ENCODE measurements at places on chromosomes 1 and 21. TPM values are rescaled to one million over a fixed set of nuclear protein-coding genes. Genes with fewer than 3 reads are reported as not detected.
A peak's percentile ranks its signal among the peaks of the same experiment; 100 is the strongest.

DNA sequence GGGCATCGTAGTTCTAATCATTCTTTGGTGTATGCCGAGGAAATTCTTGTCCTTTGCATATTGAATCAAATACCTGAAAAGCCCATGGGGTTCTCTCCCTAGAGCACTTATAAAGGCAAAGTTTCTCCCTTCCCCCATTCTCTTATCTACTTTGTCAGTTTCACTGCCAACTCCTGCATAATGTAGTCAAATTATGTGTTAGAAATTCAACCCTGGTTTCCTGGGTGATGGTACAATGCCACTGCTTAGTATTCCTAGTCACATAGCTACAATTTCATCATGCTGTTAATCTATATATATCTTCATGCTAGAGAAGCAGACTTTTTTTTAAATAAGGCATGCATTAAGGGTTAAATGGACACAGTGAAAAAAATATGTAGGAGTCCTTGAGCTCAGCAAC lies 119.0 kb downstream of the PDE4B start:
- no peak for DNase-seq

GRCh38 chr1:118812555-118812954 lies 175.6 kb downstream of the TBX15 start:
- DNase-seq = no peak

DNA sequence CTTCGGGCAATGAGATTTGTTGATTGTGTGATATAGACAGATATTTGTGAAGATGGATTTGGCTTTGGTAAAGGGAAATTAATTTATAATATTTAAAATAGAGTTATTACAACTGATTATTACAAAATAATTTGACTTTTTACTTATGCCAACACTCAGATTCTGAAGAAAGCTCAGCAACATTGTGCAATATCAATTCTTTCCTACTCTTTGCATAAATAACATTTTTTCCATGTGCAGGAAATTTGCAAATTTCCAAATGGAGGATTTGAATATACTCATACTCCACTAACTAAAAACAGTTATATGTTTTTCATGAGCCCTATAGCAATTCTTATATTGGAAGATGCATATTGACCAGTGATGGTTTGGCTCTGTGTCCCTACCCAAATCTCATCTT lies 676.4 kb upstream of the ADAMTS5 start:
- DNase-seq = no peak

DNA sequence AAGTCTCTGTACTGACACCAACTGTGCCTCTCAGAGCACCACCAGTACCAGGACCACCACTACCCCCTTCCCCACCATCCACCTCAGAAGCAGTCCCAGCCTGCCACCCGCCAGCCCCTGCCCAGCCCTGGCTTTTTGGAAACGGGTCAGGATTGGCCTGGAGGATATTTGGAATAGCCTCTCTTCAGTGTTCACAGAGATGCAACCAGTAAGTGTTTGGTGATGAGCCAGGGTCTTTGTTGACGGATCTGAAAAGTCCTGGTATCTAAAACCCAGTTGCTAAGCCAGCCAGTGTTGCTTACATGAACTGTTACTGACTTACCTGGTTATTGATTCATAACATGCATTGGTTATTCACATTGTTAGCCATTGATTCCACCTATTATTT lies 1.1 kb downstream of the C1orf56 start:
- no peak for DNase-seq

GRCh38 chr1:112981426-112981825 lies 25.4 kb upstream of the SLC16A1 start:
- no peak for DNase-seq

GRCh38 chr1:109252893-109253802 lies 3.8 kb downstream of the CELSR2 start:
- peak; percentile 77 for DNase-seq

DNA sequence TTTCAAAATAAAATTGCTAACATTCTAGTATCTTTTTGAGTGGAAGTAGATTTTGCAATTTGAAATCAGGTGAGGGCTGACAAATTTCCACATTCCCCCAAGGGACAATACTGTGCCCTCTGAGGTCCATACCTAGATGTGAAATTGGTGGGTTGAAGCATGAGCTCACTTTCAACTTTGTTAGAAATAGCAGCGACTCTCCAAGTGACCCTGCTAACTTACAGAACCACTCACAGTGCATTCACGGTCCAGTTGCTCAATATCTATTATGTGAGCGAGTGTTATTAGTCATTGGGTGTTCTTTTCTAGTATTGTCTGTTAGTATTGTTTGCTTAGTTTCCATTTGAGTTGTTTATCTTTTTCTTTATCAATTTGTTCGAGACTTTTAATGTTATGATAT lies 53.6 kb upstream of the ASB17 start:
- no peak for DNase-seq

DNA sequence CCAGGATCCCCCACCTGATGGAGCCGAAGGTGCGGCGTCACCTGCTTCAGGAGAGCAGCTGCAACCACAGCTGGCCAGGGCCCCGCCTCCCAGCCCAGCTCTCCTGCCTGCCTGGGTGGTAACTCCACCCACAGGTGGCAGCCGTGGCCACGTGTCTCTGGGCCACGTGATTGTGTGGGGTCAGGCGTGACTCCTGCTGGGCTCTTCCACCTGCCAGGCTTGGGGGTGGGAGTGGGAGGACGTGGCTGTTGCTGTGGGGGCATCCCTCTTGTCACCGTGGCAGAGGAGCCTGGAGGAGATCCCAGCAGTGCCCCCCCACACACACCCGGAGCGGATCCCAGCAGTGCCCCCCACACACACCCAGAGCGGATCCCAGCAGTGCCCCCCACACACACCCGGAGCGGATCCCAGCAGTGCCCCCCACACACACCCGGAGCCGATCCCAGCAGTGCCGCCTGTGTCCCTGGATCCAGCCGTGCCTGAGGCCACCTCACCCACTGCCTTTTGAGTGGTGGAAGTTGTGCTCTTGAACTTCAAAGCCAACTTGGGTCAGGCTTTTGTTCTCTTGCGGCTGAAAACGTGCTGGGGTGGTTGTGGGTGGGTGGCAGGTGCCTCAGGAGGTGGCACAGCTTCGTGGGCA lies 32.2 kb downstream of the POFUT2 start:
- DNase-seq = no peak

DNA sequence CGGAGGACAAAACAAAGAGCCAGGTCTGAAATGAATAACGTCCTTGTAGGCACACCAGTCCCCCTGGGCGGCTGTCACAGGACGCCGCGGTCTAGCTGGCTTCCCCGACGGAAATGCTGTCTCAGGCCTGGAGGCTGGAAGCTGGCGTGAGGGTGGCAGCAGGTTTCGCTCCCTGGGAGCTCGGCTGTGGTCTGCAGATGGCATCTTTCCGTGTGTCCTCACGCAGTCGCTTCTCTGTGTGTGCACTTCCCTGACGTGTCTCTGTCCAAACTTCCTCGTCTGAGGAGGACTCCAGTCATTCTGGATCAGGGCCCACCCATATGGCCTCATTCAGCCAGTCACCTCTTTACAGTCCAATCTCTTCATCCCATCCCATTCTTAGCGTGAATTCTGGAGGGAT lies 14.2 kb downstream of the TNFRSF14 start:
- peak; percentile 39 for DNase-seq

GRCh38 chr21:21114461-21114860 lies 116.3 kb downstream of the NCAM2 start:
- no peak for DNase-seq

GRCh38 chr1:24963099-24963872 lies 33.2 kb upstream of the RUNX3 start:
- DNase-seq = no peak

DNA sequence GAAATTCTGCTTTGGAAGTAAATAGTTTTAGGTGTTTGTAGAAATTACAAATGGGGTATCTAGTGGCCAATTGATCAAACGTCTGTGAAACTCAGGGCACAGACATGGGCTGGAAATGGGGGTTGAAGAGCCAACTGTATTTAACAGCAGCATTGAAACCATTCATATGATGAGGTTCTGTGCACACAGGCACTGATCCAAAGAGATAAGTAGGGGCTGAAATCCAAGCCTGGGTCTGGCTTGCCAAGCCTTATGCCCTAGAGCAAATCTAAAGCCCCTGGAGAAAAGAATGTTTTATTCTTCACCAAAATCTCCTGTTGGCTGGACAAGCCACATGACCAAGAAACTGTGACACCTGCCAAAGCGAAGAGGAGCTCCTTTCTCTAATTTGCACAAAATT lies 67.6 kb upstream of the ST6GALNAC5 start:
- DNase-seq = no peak

- no peak for DNase-seq
Observed at GRCh38 chr1:43448955-43449707, 4.6 kb downstream of the HYI start.

GRCh38 chr1:38558500-38559445 lies 300.8 kb downstream of the RRAGC start:
- no peak for DNase-seq

TAGLN2 gene
- 49.8 TPM for total RNA-seq

ERICH3 gene
- total RNA-seq = not detected

SPRR2A gene
- not detected for total RNA-seq

Measured in G401 (cell line).